ENCODE measurements at places on chromosomes 6 and 20.
A peak's percentile ranks its signal among the peaks of the same experiment; 100 is the strongest.

GRCh38 chr6:157325069-157325805 lies 1.9 kb upstream of the TMEM242 start:
- no peak for DNase-seq

GRCh38 chr20:25246182-25246999 lies 1.5 kb upstream of the PYGB start:
- DNase-seq = no peak

DNA sequence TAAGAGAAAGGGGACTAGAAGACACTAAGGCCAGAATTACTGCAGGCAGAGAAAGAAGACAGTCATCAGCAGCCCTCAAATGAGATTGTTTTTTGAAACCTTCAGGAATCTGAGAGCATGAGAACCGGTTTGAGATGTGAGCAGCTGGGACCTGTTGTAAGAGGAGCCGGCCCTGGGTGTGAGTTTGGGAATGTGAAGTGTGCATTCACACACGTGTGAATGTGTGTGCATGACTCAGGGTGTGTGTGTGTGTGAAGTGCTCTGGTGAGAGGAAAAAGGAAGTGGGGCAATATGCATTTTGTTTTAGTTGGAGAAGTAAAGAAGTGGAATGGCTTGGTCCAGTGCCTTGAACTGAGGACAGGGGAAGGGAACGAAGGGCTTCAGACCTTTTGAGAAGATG lies 4.3 kb downstream of the SCUBE3 start:
- no peak for DNase-seq

GRCh38 chr6:21840428-21840827 lies 246.9 kb downstream of the SOX4 start:
- no peak for DNase-seq

- DNase-seq = no peak
Observed at GRCh38 chr6:42627674-42628073, 63.8 kb downstream of the UBR2 start.

GRCh38 chr6:74256781-74257180 lies 560.8 kb downstream of the CD109 start:
- DNase-seq = no peak

GRCh38 chr6:11381801-11382513 lies 149.5 kb upstream of the NEDD9 start:
- peak; percentile 48 for DNase-seq

DNA sequence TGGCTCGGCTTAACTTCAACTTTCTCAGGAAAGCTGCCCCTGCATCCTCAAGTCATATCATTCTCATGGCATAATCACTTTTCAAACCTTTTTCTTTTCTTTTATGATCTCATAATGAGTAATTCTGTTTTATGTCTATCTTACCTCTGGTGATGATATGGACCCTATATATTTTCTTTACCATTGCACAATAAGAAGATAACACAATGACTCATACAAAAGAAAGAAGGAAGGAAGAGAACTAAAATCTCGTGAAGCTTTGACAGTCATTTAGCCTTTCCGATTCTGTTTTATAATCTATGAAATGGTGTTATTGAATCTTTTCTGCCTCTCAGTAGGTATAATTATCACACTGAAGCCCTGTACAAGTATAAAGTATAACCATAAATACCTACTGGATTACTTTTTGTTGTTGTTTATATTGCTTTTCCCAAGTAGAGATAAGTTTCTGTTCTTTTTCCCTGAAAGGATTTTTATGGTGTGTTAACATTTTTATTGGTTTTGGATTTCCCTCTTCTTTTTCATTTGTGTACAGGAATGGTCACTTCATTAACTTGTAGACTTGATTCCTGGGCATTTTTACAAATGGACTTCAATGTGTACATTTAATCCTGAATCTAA lies 300.9 kb downstream of the LAMA2 start:
- no peak for DNase-seq

DNA sequence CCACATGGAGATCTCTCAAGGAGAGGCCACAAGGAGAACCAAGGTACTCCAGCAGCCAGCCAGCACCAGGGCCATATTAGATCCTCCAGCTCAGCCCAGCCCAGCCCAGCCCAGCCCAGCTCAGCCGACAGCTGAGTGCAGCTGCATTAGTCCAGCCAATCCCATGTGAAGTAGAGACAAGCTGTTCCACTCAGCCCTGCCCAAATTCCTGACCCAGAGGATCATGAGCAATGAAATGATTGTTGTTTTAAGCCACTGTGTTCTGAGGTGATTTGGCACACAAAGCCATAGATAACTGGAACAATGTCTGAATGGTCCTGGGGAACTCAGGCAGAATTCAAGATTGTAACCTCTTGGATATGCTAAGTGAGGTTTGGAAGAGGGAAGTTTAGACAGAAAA lies 59.5 kb upstream of the BMP2 start:
- DNase-seq = no peak

- DNase-seq = no peak
Observed at GRCh38 chr6:96775727-96776400, 61.4 kb downstream of the GPR63 start.

GRCh38 chr6:170046791-170047626 lies 243.9 kb downstream of the DLL1 start:
- no peak for DNase-seq

- DNase-seq = peak; percentile 53
Observed at GRCh38 chr6:31776989-31777666, at the start of gene VWA7. TSS of gene VWA7 (minus strand) at chr6:31777328. CDS start at chr6:31776779, 549 bp downstream.

DNA sequence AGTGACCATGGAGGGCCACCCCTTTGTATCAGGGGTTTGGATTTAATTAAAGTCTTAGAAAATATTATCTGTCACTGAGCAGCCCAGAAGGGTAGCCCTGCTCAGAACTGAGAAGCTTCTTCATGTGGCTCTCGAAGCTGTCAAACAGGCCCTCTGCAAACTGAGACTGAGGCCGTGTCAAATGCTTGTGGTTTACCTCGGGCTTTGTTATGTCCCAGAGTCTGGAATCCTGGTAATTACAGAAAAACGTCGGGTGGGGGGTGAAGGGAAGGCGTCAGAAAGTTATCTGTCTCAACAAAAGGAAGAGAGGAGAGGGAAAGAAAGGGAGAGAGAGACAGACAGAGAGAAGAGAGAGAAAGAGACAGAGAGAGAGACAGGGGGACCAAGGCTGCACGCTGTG lies 200.8 kb downstream of the BMP7 start:
- no peak for DNase-seq

- no peak for DNase-seq
Observed at GRCh38 chr6:10193321-10193720, 221.6 kb downstream of the TFAP2A start.

- no peak for DNase-seq
Observed at GRCh38 chr20:14576196-14576877, 238.9 kb upstream of the FLRT3 start.

GRCh38 chr6:16800942-16801341 lies 39.7 kb upstream of the ATXN1 start:
- DNase-seq = no peak

DNA sequence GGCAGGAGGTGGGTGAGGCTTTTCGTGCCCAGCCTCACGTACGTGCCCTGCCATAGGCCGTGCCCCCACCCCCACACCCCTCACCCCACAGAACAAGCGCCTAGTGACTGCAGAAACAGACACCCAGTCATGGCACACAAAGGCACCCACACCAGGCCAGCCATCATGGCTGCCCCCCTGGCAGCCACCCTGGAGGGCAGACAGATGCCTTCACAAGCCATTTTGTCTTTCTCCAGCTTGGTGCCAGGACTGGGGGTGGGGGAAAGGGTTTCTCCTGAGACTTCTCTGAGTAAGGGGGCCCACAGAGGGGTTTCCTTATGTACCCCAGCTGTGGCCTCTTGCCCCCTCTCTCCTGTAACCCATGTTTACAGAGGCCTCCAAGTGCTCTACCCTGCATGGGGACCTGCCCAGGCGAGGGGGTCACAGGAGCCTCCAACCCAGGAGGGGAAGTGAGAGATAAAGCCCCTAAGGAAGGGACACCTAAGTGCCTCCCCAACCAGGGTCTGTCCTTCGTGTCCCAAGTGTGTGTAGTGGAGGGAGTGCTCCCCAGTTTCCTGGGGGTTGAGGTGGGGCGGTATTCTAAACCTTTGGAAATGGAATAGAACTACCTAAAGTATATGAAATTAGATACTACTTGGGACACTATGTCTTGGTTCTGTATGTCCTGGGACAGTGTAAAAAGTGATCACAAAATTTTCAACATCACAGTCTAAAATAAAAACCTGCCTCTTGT lies 49.9 kb downstream of the MRPL14 start:
- no peak for DNase-seq

GRCh38 chr6:36655085-36655724 lies 23.3 kb upstream of the CDKN1A start:
- no peak for DNase-seq

- DNase-seq = no peak
Observed at GRCh38 chr6:107657373-107657754, 166.7 kb downstream of the SCML4 start.

GRCh38 chr20:33733654-33734576 lies 2.1 kb downstream of the ZNF341 start:
- DNase-seq = no peak

GRCh38 chr6:89525786-89526562 lies 93.0 kb downstream of the ANKRD6 start:
- no peak for DNase-seq

- no peak for DNase-seq
Observed at GRCh38 chr6:65229825-65230224, 477.2 kb downstream of the EYS start.

GRCh38 chr6:29830409-29830808 lies 2.8 kb downstream of the HLA-G start:
- DNase-seq = no peak

GRCh38 chr6:139308286-139308916 lies 16.6 kb upstream of the TXLNB start:
- DNase-seq = no peak

GRCh38 chr20:6956056-6956455 lies 188.6 kb downstream of the BMP2 start:
- DNase-seq = no peak

DNA sequence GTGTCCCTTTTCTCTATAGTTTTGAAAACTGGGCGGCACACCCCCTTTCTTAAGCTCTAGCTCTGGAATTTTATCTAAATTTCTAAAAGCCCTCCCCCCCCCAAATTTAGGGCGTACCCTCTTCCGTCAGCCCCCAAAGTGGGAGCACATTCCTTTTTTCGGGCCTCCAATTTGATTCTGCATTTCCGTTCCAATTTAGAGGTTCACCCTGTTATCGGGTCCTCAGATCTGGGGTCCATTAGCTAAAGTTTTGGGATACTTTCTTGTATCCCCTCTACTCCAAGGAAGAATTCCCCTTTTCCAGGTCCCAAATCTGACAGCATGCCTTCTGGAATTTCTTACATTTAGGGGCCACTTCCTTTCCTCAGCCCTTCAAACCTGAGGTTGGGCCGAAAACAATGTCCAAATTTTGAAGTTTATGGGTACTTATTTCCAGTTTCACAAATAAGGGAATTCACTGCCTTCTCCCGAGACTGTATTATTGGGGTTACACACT lies 796 bp downstream of the PHF20 start:
- no peak for DNase-seq

- no peak for DNase-seq
Observed at GRCh38 chr6:75233092-75233615, 10.4 kb downstream of the COX7A2 start.

- no peak for DNase-seq
Observed at GRCh38 chr6:26233649-26234420, 131.2 kb upstream of the BTN3A2 start.

- DNase-seq = no peak
Observed at GRCh38 chr6:68642977-68643376, 7.9 kb downstream of the ADGRB3 start.

DNA sequence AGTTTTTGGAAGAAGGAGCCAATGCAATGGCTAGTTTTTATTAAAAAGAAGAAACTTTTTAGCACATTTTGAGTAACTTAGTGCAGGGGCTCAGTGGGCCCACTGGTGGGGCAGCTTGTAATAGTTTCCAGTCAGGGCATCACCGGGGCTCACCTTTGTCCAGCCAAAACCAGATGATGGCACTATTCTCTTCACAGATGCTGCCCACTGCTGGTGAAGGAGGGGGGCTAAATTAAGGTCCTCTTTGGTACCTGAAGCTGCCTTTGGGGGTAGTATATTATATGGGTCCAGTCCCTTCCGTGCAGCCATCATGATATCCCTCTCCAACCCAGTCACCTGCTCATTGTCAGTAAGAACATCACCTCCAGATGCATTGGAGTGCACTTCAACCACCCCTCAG lies 182.9 kb downstream of the PDE7B start:
- DNase-seq = no peak

GRCh38 chr6:77425216-77425615 lies 38.1 kb downstream of the HTR1B start:
- no peak for DNase-seq

GRCh38 chr6:80638213-80639055 lies 532.0 kb downstream of the BCKDHB start:
- no peak for DNase-seq

- DNase-seq = no peak
Observed at GRCh38 chr6:31559606-31559957, 12.2 kb downstream of the NFKBIL1 start.

DNA sequence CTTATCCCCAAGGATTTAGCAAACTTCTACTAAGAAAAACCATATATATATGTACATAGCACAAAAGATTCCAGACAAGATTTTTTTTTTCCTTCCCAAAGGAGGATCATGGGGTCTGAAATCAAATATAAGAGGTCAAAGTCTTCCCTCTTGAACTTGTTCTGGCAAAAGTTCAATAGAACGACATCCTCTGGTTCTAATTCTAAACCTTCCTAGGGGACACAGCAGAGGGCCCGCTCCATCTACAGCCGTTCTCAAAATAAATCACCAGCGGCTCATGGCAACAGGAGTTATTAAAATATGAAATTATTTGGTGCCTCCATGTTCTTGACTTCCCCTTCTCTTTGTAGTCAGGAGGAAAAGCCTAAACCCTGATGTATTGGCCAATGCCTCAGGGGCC lies 29.0 kb downstream of the ANKRD60 start:
- DNase-seq = no peak

- DNase-seq = no peak
Observed at GRCh38 chr6:20680697-20681165, 146.5 kb downstream of the CDKAL1 start.

DNA sequence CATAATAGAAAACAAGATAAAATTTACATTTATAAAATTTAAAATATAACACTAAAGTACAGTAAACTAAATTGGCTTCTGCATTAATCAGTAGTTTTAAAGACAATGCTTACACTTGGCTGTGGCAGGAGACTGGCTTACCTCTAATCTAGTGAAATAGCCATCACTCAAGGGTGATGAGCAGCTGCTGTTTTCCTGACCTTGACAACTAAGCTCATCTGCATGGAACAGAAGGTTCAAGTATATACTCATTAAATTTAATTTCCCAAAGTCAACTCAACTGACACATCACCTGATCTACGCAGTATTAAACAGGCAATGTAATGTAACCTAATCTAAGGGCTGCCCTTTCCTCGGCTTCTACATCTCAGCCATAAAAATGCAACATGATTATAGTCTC lies 14.5 kb downstream of the TMX4 start:
- DNase-seq = no peak

DNA sequence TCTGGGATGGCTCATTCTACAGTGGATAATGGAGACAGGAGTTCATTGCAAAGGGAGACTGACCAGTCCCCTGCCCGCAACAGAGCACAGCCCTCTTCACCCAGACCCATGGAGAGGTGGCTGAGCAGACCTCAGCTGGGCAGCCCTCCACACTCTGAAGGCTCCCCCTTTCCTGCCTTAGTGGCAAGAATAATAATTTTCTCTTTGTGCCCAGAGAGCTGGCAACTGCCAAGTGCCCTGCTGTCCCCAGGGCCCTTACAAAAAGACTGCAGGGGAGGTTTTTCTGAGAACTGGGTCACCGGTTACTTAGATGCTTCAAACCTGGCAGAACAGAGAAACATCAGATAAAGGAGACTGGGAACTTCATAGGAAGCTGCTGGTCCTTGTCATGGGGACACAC lies 35.4 kb upstream of the ZNFX1 start:
- DNase-seq = no peak

GRCh38 chr6:159871241-159871640 lies 19.5 kb upstream of the MAS1 start:
- no peak for DNase-seq
